ENCODE measurements at places on chromosomes 2 and 18.

- no peak for DNase-seq
Observed at GRCh38 chr2:239247401-239248245, 153.2 kb downstream of the HDAC4 start.

DNA sequence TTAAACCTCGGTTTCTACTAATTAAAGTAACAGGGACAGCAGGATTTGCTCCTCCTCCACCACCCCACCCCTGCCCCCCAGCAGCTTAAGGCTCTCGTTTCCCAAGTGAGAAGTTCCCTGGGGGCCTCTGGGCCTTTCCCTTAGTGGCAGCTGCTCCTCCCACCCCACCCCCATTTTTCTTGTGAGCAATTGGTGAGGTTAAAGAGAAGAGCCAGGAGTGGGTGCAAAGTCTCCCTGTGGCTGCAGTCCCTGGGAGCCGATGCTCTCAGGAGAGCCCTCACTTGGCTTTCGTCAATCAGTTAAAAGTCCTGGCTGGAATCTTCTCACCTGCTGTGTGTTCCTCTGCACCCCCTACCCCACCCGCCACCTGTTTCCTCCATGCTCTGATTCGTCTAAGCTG lies 48.7 kb upstream of the AGAP1 start:
- DNase-seq: no peak

DNA sequence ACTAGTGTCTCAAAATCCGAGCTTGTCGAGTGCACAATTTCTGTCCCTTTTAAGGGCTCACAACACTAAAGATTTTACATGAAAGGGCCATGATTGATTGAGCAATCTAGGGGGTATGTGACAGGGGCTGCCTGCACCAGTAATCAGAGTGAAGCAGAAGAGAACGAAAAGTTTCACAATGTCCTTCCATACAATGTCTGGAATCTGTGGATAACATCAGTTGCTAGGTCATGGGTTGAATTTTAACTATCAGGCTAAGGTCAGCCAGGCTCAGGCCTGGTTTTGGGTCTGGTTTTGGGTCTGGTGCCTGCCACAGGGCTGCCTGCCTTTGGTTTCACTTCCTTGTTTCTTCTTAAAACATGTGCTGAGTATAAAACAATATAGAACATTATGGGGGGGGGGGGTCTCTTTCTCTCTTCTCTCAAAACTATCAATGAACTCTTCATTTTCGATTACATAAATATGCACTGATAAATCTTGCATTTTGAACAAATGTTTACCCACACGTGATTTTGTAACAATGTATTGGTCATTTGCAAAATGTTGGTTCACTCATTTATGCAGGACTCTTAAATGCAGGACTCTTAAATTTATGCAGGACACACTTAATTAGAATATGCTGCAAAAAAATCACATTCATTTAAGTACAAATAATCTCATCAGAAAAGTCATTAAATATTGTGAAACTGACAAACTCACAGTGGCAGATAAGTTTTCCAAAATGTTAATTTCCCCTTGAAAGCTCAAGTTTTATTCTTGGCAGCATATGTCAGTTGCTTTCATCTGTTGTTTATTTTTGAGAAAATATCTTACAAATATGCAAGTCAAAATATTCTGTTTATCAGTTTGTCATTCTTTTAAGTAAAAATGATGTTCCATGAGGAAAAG lies 290.5 kb upstream of the KYNU start:
- DNase-seq: no peak

DNA sequence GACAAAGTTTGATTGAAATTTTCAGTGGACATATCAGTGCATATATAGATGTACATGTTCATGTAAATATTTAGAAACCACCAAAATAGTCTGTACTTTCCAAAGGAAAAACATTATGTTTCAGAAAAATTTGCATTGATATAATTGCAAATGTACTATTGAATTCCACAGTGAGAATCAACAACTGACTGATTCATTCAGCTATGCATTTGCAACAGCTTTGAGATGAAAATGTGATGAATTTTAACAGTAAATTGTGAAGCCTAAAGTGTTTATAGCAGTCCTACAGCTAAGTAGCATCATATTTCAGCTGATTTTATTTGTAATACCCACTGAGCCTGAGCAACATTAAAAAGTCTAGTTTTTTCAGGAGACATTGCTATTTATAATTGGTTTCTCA lies 1647.4 kb upstream of the DDX18 start:
- DNase-seq: no peak

DNA sequence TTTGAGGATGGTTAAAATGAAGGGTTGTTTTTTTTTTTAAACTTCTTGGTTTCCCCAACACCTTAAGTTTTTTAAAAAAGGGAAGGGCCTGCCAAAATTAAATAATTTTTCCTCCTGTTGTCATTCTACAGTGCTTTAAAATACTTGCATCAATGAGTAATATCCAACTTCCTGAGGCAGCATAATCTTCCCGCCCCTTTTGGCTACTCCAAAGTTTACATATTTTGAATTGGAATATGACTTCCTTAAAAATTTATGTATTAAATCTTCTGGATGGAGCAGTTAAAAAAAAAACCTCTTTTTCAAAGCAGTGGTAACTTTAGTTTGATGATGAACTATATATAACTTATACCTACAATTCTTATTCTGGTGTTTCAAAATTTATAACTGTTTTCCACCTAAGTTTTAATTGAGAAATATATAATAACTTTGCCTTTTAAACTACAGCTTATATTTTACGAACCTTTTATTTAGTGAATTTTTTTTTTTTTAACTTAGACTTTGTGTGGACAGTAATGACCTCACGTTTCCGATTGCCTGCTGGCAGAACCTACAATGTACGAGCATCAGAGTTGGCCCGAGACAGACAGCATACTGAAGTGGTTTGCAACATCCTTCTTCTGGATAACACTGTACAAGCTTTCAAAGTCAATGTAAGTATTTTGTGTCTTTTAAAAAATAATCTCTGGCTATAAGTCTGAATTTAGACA lies 49.8 kb downstream of the PTPN4 start:
- DNase-seq: no peak

GRCh38 chr2:37300146-37300545 lies 24.5 kb downstream of the PRKD3 start:
- no peak for DNase-seq

- DNase-seq: no peak
Observed at GRCh38 chr2:12074126-12074844, 327.9 kb downstream of the LPIN1 start.

GRCh38 chr18:44967599-44967998 lies 286.9 kb downstream of the SETBP1 start:
- DNase-seq: no peak

DNA sequence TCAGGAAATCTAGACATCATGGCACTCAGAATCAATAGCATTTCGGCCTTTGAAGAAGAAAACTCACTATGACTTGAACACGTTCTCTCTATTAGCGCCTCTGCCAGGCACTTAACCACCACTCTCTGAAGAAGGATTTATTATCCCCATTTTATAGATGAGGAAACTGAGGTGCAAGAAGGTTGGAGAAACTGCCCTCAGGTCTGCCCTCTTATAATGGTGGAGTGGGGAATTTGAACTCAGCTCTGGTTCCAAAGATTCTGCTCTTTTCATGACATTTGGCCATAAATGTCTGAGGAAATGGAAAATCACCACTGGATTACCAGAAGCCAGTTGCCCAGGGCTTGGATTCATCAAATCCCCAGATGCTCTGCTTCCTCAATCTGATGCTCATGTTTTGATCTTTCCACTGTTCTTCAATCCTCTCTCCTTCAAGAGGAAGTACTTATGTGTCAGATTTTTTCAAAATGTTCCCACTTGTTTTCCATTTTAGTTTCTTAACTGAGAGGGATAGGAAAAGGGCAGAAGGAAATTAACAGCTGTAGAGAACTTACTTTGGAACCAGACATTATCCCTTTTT lies 68.1 kb downstream of the ANTXR1 start:
- DNase-seq: no peak

- DNase-seq: no peak
Observed at GRCh38 chr2:215958257-215958656, 55.1 kb downstream of the MREG start.

DNA sequence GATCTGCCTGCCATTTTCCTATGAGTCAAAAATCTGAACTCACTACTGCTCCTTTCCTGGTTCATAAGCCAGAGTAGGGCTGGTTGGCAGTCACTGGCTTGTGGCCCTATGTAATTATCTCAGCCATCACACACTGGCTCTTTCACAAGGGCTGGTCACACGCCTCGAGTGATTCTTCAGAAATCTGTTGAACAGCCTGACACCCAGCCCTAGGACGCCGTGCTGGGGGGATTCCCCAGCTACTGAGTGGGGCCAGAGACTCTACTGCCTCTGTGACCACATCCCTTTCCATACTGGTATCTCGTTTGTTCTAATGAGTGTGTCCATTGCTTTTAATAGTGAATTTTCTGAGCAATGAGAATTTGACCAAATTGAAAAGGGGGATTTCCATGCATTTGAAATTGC lies 45.8 kb upstream of the RBM44 start:
- no peak for DNase-seq

DNA sequence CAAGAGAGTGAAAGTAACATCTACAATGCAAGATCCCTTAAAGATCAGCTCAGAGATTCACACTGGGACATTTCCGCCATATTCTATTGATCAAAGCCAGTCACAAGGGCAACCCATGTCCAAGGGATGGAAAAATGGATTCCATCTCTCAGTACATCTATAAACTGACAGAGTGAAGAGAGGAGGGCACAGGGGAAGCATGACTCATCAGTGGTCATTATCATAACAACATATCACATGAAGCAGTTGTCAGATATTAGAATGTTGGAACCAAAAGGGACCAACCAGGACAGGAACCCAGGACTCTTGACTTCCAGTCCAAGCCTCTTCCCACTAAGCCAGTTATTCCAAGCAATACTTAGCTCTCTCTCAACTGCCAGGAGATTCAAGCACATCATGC lies 54.9 kb upstream of the IGFBP2 start:
- no peak for DNase-seq

- no peak for DNase-seq
Observed at GRCh38 chr18:51397347-51397962, 200.0 kb upstream of the MEX3C start.

DNA sequence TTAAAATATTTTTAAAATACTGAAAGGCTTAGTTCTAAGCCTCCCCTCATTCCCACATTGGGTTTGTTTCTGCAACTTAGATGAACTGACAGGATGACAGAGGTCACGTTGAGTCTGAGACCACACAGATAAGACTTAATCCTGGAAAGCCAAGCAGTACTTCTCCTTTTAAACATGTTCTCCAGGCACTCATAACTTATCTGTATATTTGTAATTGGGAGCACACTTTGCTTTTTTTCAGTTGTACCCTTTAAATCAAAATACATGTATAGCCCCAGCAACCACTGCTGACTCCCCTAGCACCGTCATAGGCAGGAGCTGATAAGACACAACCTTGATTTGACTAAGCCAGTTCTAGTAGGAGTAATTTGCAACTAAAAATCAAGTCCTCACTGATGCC lies 394.8 kb downstream of the PID1 start:
- DNase-seq: no peak

GRCh38 chr18:63199743-63200241 lies 119.8 kb downstream of the BCL2 start:
- DNase-seq: no peak

- DNase-seq: no peak
Observed at GRCh38 chr18:79156327-79156726, 87.1 kb downstream of the ATP9B start.

DNA sequence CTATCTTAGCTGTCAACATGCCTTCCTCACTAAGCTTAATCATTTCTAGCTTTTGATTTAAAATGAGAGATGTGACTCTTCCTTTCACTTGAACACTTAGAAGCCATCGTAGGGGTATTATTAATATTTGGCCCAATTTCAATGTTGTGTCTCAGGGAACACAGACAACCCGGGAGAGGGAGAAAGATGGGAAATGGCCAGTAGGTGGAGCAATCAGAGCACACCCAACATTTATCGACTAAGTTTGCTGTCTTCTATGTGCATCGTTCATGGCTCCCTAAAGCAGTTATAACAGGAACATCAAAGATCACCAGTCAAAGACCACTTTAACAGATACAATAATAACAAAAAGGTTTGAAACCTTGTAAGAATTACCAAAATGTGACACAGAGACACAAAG lies 110.2 kb downstream of the OLA1 start:
- DNase-seq: no peak

GRCh38 chr2:30221531-30221930 lies 9.8 kb upstream of the LBH start:
- no peak for DNase-seq

DNA sequence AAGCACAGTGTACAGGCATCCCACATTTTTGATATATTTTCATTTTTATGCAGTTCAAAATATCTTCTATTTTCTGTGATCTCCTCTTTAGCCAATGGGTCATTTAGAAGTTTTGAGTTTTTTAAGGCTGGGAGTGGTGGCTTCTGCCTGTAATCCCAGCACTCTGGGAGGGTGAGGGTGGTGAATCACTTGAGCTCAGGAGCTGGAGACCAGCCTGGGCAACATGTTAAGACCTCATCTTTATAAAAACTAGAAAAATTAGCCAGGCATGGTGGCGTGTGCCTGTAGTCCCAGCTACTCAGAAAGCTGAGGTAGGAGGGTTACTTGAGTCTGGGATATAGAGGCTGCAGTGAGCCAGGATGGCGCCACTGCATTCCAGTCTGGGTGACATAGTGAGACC lies 17.8 kb downstream of the UBR3 start:
- no peak for DNase-seq

DNA sequence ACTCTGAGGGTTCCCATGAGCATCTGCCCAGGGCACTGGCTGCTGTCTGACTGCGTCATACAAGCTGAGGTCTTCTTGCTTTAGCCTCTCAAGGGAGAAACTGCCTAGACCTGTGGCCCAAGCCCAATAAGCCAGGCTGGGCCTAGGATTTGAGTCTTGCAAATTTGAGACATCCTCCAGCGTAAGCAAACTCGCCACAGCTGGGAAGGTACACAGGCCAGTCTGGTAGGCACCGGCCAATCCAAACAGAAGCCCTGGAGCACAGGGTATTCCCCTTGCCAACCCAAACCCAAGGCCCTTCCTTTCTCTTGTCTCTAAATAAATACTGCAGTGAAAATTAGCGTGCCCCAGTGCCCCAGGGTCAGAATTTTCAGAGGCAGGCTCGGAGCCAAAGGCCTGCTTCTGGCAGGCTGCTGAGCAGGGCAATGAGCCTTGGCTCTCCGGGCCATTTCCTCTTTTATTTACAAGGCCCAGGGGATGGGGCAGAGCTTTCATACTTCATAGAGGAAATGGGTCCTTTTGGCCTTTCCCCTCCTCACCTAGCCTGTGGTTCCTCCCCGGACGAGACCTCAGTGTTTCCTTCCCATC lies 33.3 kb downstream of the POLR1A start:
- no peak for DNase-seq
